ENCODE measurements at places on chromosomes 11 and 22. TPM values are rescaled to one million over a fixed set of nuclear protein-coding genes. Genes with fewer than 3 reads are reported as not detected.
A peak's percentile ranks its signal among the peaks of the same experiment; 100 is the strongest.

DNA sequence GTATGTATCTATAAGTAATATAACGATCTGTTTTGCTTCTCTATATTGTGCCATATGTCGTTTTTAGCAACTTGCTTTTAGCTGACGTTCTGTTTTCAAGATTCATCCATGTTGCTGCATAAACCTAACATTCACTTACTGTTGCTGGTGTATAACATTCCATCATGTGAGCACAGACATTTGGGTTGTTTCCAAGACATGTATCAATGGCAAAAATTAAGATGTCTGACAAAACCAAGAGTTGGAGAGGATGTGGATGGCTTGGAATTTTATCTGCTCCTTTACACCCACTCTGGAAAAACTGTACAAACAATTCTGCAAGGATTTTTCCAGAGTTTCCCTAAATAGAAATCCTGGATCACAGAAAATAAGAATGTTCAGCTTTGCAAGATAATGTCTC is 40.9 kb downstream of the DGCR2 start:
- DNase-seq = no peak

GRCh38 chr11:87137711-87138110 is 100.0 kb downstream of the TMEM135 start:
- no peak for DNase-seq

GRCh38 chr11:92762121-92762540 is 207.3 kb upstream of the MTNR1B start:
- DNase-seq = no peak

DNA sequence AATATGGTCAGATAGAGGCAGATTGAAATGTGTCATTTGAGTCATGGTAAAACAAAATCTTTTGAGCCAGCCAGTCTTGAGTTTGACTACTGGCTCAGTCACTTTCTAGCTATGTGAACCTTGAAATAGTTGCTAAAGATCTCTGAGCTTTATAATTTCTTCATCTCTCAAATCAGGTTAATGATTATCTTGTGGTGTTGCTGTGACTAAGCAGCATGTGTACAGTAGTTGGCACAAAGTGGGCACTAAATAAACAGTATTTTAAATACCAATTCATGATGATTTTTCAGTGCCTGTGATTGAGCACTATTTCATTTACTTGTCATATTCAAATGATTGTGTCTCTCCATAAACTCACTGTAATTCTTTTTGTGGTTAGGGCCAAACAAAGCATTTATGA is 70.8 kb downstream of the RAB38 start:
- no peak for DNase-seq

DNA sequence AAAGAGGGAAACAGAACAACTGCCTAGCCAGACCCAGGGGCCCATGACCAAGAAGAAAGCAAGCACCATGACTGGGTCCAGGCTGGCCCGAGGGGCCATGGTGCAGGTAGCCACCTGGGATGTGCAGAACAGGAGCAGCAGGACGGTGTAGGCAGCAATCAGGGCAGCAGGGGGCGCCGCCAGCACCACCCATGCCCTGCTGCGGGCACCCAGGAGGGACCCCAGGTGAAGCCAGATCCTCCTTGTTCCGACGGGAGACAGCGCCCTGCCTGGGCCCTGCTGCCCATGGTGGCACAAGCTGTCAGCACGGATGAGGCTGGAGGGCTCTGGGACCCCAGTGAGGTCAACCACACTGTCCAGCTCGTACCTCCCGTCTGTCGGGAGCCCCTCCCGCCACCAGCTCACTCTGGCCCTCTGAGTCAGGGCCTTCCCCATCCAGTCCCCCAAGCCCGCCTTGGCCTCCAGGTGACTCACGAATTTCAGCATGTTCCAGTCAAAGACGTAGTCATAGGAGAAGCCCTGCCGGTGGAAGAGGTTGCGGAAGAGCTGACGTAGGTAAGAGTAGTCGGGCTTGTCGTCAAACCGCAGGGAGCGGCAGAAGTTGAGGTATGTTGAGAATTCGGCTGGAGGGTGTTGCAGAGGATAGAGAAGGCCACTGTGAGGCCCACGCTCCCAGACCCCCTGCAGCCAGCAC is 18.8 kb downstream of the CSNK1E start:
- peak; percentile 74 for DNase-seq

DNA sequence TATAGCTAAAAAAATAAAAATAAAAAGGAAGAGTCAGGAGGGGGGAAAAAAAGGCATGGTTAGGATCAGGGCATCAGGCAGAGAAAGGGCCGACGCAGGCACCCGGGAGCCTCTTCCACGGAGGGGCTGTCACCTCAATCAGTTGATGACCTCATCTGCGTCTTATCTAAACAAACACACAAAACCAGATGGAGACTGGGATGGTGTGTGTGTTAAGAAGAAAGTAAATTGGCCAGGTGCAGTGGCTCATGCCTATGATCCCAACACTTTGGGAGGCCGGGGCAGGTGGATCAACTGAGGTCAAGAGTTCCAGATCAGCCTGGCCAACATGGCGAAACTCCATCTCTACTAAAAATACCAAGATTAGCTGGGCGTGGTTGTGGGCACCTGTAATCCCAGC is 63.6 kb downstream of the DHCR7 start:
- DNase-seq = no peak

GRCh38 chr11:61797263-61797944 is 4.7 kb downstream of the FEN1 start:
- DNase-seq = peak; percentile 76

- DNase-seq = no peak
Measured at GRCh38 chr11:115958089-115959000, 454.1 kb upstream of the CADM1 start.

GRCh38 chr22:44680481-44680894 is 21.5 kb upstream of the PRR5 start:
- DNase-seq = no peak

GRCh38 chr11:76783294-76783895 is at the start of gene TSKU:
TSKU (plus strand) TSS chr11:76783356; CDS start chr11:76795617, 12,261 bp downstream.
- no peak for DNase-seq

GRCh38 chr11:128669506-128670270 is 24.2 kb upstream of the FLI1 start:
- no peak for DNase-seq

- no peak for DNase-seq
Measured at GRCh38 chr22:36486619-36487384, 5.4 kb upstream of the TXN2 start.

DNA sequence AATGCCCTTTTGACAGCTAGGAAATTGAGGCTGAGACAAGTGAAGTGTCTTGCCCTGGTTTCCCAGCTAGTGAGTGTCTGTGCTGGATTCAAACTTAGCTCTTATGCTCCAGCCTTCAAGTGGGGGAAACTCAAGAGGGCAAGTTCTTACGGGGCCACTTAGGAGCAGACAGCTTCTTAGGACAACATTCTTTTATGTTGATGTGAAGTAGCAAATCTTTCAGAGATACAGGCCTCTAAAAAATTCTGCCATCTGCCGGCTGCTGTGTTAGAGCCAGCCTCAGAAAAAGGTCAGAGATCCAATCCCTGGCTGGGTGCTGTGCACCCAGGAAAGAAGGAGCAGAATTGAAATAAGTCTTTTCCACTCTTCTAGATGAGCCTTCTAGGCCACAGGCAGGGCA is 26.6 kb downstream of the TIMP3 start:
- no peak for DNase-seq

DNA sequence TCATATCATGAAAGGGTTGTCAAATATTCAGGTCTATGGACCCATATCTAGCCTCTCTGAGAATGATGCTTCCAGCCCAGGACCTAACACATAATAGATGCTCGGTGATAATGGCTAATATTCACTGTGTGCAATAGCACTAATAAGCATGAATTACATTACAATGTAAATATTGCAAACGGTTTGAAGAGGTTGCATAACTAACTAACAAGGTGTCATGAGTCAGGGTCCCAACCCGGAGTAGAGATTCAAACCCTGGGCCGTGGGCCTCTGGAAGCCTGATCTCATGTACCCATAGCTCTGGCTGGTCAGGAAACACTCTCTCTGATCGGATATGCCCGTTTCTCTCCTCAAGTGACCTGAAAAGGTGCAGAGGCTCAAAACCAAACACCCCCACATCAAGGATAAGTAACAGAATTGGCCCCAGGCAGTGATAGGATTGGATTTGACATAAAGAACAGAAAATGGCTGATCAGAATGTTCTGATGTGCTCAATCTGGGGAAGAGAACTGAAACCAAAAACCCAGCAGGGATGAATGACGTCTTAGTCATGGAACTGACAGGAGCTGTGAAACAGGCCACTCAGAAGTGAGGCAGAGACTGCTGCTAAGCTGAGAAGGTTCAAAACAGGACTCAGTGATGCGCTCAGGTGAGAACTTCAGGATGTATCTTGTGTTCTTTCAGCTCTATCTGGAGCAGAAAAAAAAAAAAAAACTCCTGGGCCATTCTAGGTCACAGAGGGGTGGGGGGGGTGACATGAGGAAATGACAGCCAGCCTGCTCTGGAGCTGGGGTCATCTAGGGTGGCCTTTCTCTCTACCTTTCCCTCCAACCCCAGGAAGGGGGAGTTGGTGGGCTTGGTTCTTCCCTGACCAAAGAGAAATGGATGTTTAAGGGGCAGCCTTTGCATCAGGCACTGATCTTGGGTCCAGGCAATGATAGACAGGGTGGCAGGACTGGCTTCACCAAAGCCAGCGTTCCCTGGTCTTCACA is 6.6 kb upstream of the KCTD17 start:
- DNase-seq = no peak

DNA sequence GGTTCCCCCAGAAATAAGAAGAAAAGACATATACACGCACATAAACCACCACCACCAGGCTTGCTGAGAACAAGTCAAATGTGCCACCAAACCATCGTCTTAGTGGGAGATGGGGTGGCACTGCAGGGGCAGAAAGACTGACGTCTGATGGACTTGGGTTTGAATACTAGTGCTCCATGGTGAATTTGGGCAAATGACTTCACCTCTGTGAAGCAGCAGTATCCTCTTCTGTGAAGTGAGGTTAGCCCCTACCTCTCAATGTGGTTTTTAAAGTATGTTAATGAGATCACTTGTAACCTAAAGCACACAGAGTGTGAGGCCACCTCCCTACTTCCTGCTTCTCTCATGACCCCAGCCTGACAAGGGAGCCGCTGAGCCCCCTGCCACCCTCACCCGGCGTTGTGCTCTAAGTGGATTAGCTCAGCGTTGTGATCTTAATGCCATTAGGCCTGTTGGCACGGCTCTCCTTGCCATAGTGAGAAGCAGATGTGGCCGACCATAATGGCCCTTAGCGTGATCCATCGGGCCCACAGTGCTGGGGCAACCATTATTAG is 14.4 kb downstream of the ZBTB16 start:
- DNase-seq = no peak

GRCh38 chr11:58392746-58393145 is 13.9 kb downstream of the OR5B3 start:
- no peak for DNase-seq

DNA sequence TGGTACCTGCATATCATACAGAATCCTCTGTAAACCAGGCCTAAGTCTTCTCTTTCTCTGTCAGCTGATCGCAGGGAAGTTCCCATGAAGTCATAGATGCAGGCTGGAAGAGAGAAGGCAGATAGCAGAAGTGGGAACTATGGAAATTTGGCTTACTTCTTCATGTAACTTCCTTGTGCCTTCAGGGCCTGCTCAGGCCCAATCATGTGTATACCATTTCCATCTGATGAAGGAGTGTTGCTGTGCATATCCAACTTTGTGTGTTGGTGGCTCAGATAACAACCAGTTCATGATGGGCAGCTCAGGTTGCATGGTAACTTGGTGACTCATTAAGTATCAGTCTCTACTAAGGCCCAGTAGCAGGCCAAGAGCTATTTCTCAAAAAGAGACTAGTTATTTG is 53.1 kb upstream of the CEP295 start:
- no peak for DNase-seq

GRCh38 chr11:114297806-114298709 is 1.9 kb downstream of the NNMT start:
- DNase-seq = no peak

- no peak for DNase-seq
Measured at GRCh38 chr11:113531083-113531482, 55.9 kb upstream of the DRD2 start.

- DNase-seq = no peak
Measured at GRCh38 chr11:28168718-28169117, 60.5 kb downstream of the METTL15 start.

GRCh38 chr22:50456466-50457234 is 18.2 kb downstream of the SBF1 start:
- DNase-seq = no peak

GRCh38 chr11:69240332-69241074 is 53.5 kb upstream of the MYEOV start:
- no peak for DNase-seq

GRCh38 chr11:20113149-20113438 is 47.2 kb downstream of the DBX1 start:
- no peak for DNase-seq

GRCh38 chr11:5689551-5689983 is at the start of gene TRIM22:
TRIM22 (plus strand) TSS chr11:5689790; CDS start chr11:5696233, 6,443 bp downstream.
- DNase-seq = no peak

DNA sequence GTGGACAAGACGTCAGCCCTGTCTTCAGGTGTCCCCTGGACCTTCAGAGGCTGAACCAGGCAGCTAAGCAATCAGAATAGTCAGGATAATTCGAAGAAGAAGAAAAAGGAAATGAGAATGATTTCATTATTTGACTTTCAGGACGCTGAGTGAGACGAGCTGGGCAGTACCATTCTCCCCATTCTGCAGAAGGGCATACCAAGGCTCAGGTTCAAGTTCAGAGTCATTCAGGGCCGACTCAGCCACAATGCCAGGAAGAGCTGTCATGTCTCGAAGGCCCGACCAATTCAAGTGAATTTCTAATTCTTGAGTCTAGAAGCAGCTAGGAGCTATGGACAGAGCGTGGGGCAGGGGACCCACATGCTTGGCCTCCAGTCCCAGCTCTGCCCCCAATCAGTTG is 33.8 kb upstream of the CD82 start:
- no peak for DNase-seq

GRCh38 chr11:30582726-30583125 is 3.4 kb downstream of the MPPED2 start:
- no peak for DNase-seq

- no peak for DNase-seq
Measured at GRCh38 chr22:28734393-28734792, 7.2 kb downstream of the CHEK2 start.

ISX gene
- not detected for total RNA-seq

TPBGL gene
- total RNA-seq = 0.16 TPM

WNT11 gene
- total RNA-seq = 4.2 TPM

VPREB3 gene
- 49.5 TPM for total RNA-seq

IZUMO1R gene
- not detected for total RNA-seq

TRIM44 gene
- total RNA-seq = 46.4 TPM

TSPAN18 gene
- total RNA-seq = 19.2 TPM

FAU gene
- 528 TPM for total RNA-seq

RASGRP2 gene
- total RNA-seq = 210 TPM

SCGB1D2 gene
- total RNA-seq = not detected

RAB3IL1 gene
- 39.5 TPM for total RNA-seq

TMPRSS13 gene
- 1.7 TPM for total RNA-seq

HEPHL1 gene
- total RNA-seq = not detected

OR52H1 gene
- total RNA-seq = 0.27 TPM
